ENCODE measurements at places on chromosomes 2 and 18.

- DNase-seq = no peak
These were observed 103.1 kb downstream of the UPP2 start for GRCh38 chr2:158204741-158205165.

DNA sequence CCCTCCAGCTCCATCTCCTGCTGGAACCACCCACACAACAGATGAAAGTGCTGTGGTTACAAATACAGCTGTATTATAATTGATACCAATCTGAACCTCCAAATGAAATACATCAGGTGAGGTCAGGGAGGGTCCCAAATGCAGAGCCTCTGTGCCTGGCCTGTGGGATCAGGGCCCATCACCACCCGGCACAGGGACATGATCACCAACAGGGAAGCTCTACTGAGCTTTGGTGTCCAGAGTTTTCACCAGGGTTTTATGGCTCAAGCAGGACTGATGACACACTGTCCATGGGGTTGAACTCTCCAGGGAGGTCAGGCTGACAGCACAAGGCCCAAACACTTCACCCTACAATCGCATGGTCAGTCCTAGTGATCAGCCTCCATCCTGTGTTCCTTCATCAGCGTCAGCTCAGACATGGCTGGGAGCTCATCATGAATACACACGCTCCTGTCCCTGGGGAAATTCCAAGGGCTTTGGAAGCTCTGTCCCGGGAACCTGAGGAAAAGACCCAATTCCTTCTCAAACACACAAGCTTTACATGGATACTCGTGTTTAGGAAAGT is 3.9 kb upstream of the PXDN start:
- DNase-seq = no peak

DNA sequence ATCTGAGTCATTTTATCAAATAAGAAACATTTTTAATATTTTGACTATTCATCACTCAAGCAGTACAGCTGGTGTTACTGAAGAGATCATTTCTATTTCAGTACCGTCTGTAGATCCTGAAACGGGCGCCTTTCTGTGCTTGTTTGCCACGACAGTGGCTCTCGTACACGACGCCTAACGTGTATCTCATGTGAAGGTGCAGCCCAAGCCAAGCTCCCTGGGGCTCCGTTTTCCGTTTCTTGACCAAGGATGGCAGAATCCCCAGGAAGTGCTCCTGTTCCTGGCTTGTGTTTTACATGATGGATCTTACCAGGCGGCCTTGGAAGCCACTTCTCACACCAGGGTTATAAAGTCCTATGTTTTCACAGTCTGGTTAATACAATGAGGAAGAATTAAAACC is 320.6 kb downstream of the GBX2 start:
- DNase-seq = no peak

- no peak for DNase-seq
These were observed 166.7 kb downstream of the C1D start for GRCh38 chr2:67896076-67896475.

GRCh38 chr2:197327472-197328098 is 17.0 kb upstream of the ANKRD44 start:
- no peak for DNase-seq

DNA sequence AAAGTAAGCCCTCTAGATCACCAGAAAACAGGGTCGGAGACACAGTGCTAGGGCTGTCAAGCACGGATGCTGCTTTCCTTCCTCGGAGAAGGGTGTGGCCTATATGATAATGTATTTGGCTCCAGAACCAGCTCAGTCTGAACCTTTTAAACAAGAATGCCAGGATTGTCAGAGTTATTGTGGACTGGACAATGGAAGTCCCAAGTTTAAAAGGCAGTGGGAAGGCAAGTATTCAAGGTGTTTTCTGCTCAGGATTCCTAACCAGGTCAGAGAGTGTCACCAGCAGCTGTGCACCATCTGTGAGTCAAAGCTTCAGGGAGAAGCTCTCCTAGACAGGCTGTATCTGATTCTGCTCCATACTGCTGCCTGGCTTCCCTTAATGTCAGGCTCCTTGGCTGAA is 94.8 kb downstream of the SPOPL start:
- DNase-seq = no peak

GRCh38 chr2:26178746-26179436 is 6.0 kb downstream of the GAREM2 start:
- DNase-seq = no peak

DNA sequence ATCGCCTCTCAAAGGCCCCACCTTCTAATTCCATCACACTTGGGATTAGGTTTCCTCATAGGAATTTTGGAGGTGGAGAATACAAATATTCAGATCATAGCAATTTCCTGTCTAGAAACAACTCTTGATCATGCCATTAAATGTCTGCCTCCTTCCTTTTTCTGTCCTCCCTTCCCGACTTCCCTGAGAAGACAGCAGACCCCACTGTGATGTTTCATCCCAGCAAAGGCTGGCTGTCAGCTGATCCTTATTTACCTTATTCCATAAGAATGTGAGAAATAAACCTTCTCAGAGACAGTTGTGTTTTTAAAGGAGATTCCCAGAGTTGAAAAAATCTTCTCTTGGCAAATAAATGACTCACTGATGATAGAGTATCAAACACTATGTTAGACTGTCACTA is 133.9 kb downstream of the TDRD15 start:
- DNase-seq = no peak

- no peak for DNase-seq
These were observed 94.1 kb upstream of the SLC14A2 start for GRCh38 chr18:45521136-45521535.

- no peak for DNase-seq
These were observed 6.3 kb upstream of the HS6ST1 start for GRCh38 chr2:128324897-128325410.

DNA sequence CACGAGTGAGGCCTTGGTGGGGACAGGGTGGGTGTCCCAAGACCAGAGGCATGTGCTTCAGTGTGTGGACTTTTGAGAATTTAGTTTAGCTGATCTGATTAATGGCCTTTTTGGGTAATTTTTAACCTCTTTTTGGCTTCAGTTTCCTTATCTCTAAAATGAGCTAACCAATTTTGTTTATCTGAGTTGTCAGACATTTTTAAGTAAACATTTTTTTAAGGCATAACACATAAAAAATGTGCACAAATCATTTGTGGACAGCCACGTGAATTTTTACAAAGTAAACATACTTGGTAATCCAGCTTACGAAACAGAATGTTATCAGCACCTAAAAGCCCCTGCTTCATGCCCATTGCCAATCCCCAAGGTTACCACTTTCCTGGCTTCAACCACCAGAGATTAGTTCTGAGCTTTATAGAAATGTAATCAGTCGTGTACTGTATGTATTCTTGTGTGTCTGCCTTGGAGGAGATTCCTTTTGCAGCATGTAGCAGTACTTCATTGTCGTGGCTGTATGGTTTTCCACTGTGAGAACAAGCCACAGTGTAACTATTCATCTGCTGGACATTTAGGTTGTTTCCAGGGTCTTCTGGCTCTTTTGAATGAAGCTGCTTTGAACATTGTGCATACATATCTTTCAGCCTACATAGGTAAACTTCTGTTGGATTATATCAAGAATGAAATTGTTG is 8.4 kb upstream of the INO80C start:
- no peak for DNase-seq

- no peak for DNase-seq
These were observed 20.2 kb downstream of the IL18RAP start for GRCh38 chr2:102442967-102443828.

DNA sequence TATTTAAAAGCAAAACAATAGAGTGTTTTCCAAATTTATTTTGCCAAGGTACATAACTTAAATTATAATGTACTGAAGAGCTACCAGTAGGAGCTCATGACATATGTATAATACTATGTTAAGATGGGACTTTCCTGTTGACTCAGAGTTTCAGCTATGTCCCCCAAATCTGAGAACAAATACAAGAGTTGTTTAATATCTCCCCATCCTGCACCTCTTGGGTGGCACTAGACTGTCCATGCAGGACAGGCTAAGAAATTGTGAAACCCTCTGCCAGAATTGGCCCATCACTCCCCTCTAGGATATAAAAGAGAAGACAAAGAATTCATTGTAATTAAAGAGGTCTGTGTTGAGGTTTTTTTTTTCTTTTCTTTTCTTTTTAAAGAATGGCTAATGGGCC is 21.7 kb upstream of the CTAGE1 start:
- DNase-seq = no peak

DNA sequence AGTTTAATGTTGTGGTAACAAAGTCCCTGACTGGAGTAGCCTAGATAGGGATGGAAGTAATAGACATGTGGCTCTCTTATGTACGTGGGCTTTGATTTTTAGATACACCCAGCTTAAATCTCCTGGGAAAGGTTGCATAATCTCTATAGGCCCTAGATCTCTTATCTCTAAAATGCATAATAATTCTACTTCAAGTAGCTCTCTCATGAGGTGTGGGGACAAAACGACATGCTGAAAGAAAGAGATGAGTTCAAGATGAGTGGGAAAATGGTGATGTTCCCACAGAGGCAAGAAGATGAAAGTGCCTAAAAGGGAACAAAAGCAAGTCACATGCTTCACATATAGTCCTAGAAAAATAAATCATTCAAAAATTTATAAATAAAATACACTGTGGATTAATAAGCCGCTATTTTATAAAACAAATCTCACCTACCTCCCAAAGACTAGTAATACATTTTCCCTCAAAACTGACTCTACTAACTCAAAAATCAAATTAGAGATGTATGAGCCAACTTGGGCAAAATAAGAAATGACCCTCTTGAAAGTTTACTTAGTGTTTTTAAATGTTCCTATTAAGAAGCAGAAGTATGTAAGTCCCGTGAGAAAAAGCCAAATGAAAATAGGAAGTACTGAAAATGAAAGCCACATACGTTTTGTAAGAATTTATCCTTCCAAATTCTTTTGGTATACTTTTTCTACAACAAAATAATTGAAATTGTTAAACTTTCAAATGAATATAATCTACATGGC is 148.2 kb upstream of the ITGA4 start:
- DNase-seq = no peak

DNA sequence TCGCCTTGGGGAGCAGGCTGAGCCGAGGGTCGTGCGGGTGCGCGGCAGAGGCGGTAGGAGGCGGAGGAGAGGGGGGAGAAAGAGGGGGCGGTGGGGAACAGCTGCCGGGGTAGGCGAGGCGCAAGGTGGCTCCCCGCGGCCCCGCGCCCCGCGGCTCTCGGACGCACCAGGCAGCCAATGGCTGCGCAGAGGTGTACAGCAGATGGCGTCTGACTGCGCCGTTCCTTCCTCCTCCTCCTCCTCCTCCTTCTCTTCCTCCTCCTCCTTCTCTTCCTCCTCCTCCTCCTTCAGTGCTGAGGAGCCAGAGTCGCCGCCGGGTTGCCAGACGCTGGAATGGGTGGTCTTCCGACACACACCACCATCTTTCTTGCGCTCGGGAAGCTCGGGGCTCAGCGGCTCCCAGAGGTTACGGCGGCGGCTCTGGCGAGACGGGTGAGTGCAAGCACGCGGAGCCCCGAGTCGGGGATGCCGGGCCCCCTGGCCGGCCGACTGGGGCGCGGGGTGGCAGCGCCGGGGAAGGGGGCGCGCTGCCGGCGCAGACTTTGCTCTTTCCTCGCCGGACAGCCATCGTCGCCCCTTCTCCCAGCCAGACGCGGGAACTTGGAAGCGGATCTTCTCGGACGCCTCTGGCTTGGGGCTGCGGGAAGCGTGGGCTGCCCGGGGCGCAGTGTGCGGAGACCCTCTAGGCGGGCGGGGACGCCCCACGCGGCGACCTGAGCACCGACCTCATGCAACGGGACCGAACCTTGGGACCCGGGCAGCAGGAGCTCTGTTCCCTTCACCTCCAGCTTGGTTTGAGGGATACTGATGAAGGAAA is at the start of gene THSD7B:
THSD7B (plus strand) TSS at position 290 of the 817 bp plus-strand sequence. CDS start 116,634 bp downstream, outside the sequence.
- DNase-seq = no peak

DNA sequence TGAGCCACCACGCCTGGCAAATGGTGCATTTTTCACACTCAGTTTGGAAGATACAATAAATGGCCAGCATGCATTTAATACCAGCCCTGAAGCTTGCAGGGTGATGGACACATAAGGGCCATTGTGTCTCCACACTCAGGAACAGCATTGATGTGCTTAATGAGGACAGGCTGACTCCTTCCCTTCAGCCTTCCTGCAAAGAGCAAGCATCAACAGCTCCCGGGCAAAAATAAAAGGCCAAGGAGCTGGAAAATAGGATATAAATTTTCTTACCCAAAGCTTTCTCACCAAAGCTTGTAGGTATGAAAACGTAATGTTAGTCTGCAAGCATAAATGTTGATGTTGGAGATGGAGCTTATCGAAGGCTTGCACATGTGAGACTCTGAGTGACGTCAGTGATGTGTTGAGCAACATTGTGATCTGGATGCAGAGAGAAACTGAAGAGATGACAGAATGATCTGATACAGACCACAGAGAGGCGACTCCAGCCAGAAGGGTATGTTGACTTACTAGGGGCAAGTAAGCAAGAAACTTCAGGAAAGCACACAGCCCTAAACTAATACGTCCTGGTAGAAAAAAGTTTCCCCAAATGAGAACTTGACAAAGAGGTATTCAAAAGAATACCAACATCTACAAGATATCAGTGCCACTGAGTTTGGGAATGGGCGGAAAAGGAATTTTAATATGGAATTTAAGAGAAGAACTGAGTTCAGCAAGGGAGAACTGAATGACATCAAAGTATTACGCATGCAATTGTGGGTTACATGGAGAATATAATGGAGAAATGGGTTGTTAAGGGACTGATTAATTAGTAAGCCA is 256.5 kb downstream of the TGIF1 start:
- DNase-seq = no peak

- DNase-seq = no peak
These were observed 115.3 kb upstream of the TEX51 start for GRCh38 chr2:126783341-126783740.

DNA sequence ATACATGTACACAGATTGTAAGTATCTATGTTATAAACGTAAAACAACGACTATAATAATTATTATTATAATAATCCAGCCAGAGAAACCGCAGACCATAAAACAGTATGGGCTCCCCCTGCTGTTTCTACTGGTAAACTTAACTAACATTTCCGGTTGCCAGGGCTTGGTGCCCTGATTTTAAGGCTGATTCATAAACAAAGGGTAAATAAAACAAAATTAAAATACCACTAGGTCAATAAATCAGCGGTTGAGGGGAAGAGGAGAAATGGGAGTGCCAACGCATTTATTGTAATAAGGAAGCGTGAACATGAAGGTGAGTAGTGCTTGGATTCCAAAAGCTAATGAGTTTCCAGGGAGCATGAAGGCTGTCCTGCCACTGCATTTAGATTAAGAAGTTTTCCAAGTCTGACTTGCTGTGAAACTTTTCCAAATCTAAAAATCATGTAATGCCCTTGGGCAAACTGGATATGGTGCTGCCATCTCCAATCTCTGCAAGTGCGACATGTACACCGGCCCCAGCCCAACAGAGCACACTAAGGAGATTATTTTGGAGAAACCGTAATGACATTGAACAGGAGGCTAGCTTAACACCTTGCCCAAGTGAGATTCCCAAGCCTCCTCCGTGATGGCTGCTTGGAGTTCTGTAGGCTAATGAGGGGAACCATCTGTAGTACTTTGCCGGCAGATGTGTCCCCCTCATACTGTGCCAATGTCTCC is 50.7 kb upstream of the HNRNPA3 start:
- no peak for DNase-seq

Data from activated B cell treated with CpG ODN at 0.5 μM for 24 hours (primary cell).